ENCODE measurements at places on chromosomes 7 and 10. TPM values are rescaled to one million over a fixed set of nuclear protein-coding genes. Genes with fewer than 3 reads are reported as not detected.

DNA sequence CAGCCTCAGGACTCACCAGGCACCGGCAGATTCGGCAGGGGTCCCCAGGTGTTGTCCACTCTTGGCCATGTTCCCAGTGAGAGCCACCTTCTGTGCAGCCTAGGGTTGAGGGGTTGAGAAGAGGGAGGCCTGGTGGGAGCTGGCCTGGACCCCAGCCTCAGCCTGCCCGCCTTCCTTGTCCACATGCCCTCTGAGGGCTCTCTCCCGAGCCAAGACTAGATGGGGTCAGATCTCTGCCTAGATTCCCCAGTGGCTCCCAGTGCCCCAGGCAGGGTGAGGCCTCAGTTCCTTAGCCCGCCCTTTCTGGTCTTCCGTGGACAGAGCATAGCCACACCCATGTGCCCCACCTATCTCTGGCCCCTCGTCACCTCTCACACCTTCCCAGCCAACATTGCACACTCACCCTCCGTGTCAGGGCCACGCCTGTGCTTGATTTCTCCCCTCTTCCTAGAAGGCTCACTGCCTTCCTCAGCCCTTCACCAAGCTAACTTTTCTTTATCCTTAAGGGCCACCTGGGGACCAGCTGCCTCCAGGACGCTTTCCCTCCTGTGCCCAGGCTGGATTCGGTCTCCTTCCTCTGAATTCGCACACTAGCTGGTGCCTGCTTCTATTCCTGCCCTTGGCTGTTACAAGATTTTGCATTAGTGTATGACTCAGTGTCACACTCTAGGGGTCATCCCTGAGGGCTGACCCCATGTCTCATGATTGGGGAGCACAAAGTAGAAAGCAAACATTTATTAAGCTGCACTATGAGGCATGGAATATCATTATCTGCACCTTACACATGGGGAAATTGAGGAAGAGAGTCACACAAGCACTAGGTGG, 7.5 kb downstream of the KCP start:
- no peak for DNase-seq

The PLXNA4 gene
- 0.22 TPM for total RNA-seq

DNA sequence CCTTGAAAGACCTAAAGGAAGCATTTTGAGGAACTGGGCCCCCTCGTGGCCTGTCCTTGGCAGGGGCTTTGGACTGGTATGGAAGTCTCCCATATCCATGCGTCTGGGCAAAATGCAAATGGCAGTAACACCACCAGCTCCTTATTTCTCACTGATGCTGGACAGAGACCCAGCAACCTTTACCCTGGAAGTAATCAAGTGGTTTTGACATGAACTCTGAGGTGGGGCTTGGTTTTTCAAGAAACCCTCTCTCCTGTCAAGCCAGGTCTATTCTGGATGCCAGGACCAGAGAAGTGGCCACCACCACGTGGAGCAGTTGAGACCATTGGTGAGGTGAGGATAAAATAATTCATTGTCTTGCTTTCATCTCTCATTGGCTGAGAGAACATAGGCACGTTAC, 84.4 kb downstream of the OTUD1 start:
- DNase-seq, result no peak

DNA sequence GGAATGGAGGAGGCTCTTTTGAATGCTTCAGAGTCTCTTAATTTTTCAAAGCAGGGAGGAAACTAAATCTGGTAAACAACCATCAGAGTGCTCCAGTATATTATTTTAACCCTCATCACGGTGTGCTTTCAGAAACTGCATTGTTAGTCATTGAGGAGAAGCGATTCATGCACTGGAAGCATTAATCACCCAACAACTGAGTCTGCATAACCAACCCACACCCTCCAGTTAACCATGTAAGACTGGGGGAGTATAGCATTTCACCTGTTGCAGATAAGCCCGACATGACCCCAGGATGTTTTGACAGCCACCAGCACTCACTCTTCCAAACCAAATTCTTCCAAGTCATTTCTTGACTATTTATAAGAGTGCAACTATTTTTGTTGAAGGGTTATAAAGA, 257.6 kb downstream of the GATA3 start:
- DNase-seq, result no peak

- DNase-seq, result no peak
Measured at GRCh38 chr7:133309333-133309732, 56.5 kb downstream of the EXOC4 start.

GRCh38 chr10:58661336-58661735, 148.7 kb downstream of the BICC1 start:
- no peak for DNase-seq

DNA sequence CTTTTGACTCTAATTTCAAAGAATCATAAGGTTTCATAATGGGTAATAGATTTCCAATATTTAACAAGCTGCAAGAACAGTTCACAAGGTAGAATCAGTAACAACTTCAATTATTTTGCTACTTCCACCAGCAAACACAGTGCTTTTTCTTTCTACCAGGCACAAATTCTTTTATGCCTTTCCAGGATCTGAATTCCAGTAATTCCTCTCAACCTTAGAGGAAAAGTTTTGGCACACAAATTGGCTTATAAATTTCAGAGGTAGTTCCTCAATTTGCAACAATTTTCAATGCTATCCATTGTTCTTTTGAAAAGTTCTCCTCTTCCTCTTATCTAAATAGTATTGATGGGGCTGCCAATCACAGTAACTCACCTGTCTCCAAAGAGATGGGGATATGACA, 665.4 kb upstream of the PHF14 start:
- DNase-seq, result no peak

- no peak for DNase-seq
Measured at GRCh38 chr7:29955799-29956486, 33.7 kb downstream of the SCRN1 start.

GRCh38 chr10:24958091-24958720, 5.8 kb upstream of the PRTFDC1 start:
- DNase-seq, result no peak

DNA sequence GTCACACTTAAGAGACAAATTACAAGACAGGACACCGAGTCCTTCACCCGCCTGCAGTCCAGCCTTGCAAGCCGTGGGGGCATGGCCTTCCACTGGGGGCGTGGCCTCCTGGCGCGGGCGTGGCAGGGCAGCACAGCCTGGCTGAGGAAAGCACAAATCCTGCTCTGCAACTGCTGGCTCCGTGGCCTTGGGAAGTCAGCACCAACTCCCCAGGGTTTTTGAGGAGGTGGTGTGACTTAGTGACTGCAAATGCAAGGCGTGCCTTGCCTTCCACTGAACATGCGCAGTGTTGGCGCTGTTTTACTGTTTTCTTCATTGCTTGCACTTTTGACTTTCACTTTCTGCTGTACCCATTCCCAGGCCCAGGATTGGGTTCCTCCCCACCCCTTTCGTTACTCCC, 12.9 kb upstream of the BMS1 start:
- no peak for DNase-seq

- no peak for DNase-seq
Measured at GRCh38 chr10:76017026-76017732, 585.8 kb downstream of the LRMDA start.

The DNAH11 gene
- total RNA-seq, result 0.06 TPM

DNA sequence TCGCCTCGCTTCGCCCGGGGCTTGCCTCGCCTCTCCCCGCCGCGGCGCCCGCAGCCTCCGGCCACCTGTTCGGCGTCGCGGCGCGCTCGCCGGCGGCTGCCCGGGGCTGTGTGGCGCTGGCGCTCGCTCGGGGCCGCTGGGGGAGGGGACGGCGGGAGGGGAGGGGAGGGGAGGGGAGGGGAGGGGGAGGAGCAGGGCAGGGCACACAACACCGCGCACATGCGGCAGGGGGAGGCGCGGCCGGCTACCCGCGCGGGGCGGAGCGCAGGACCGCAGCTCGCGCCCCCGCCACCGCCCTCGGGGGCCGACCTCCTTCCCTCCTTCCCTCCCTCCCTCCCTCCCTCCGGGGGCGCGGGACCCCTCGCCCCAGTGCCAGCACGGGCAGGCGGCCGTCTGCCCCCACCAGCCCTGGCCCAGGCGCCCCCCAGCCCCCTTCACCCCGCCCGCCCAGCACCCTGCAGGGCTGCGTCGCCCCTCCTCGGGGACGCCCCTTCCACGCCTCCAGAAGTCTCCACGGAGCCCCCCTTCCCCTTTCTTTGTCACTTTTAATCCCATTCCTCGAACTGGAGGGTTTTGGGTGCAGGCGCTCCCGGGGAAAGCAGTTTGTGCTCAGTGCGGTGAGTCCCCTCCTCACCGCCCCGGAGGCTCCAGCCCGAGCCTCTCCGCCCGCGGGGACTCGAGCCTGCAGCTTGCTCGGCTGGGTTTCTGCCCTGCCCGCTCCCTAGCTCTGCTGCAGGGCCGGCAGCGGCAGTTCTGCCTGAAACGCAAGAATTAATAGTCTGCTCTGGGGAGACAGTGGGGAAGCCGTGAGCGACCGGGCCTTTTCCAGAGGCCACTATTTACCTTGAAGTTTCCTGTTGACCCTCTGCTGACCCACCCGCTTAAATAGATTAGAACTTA, at the start of gene PARD3:
TSS of gene PARD3 (minus strand) at position 112 of the 900 bp plus-strand sequence. CDS start 301 bp downstream, outside the sequence.
- DNase-seq, result no peak

DNA sequence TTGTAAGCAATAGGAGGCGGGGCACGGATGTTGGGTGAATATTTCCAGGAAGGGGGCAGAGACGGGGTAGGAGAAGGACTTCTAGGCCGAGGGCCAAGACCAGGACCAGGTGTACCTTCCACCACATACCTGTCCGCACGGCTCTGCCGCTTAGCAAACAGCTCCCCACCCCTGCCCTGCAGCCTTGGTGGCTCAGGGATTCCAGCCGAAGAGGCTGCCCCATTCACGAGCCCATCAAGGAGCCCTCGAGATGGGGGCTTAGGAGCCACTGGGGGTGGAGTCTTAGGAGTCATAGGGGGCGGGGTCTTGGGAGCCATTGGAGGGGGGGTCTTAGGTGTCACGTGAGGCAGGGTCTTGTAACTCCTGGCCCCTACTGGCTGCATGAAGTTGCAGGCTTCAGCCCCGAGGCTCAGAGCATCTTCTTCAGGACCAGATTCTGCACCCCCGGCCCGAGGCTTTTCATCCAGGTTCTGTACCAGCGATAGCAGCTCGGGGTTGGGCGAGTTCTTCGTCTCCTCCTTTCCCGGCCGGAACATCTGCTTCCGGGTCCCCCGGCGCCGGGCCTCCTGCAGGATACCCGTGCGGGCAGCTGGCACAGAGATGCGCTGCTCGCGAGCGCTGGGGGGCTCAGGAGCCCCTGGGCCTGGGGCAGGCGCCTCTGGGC, 6.1 kb upstream of the MYOZ1 start:
- DNase-seq, result peak; percentile 4

The TUBB8 gene
- total RNA-seq, result not detected

DNA sequence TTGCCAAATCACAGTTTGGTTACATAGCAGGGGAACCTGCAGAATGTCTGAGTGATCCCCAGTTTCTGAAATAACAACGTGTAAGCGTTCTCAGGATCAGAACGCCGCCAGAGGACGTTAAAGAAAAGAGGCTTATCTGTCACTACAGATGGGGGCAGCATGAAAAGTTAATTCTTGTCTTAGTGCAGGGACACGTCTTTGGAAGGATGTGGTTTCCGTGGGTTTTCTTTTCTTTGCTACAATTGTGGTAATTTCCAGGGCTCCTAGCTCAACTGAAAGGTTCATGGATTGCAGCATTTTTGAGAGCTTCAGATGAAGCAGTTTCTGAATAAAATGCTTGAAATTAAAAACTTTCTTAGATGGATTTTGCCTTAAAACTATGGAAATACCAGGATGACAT, 106.6 kb downstream of the PRKCQ start:
- DNase-seq, result peak; percentile 82

DNA sequence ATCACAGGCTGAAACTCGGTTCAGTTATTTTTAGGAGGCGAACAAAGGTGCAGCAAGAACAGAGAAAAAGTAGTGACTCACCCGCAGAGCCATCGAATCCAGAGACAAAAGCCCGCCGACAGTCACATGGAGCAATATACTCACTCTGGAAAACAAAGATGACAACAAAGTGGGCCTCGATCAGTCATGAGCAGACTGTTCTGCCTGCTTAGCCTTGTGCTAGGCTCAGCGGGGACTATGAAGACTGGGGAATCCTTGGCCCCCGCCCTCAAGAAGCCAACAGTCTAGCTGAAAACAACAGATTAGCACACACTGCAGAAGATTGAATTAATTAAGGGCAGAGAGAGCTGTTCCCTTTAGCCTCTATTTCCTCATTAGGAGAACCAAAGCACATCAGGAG, 30.4 kb downstream of the XPNPEP1 start:
- no peak for DNase-seq

DNA sequence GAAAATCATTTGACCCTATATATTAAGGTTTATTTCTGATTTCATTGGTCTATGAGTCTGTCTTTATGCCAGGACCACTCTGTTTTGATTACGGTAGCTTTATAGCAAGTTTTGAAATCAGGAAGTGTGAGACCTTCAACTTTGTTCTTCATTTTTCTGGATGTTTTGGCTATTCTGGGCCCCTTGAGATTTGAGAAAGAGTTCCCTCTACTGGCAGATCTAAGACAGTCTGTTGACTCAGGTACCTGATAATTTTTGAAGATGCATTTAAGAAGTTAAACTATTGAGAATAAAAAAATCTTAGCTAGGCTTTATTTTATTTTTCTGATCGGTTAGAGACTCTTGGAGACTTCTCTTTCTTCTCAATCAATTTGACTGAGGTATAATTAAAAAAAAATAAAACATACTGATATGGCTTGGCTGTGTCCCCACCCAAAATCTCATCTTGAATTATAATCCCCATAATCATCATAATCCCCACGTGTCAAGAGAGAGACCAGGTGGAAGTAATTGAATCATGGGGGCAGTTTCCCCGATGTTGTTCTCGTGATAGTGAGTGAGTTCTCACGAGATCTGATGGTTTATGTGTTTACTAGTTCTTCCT, 209.2 kb downstream of the SNX10 start:
- DNase-seq, result no peak

DNA sequence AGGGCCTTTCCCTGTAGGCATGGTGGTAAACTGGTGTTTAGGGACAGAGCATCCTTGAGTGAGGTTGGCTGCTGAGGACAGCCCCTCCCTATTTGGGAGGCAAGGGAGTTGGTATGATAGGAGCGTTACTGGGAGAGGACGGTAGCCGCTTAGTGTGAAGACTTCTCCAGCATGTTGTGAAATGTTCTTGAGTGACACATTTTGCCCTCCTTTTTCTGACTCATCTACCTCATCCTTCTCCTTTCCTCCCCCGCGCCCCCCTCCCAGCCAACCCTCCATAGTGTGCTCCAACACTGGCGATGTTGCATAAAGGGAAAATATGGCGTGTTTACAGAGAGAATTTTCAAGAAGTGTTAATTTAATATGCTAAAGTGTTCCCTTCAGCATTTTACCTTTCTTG, 645.0 kb upstream of the GALNT17 start:
- DNase-seq, result no peak

The OR6B1 gene
- total RNA-seq, result not detected

Measured in CD4-positive, alpha-beta memory T cell (primary cell).